Retinal pigment epithelial cell (primary cell): ENCODE measurements at places on chromosomes 2 and 18.

GRCh38 chr18:55096263-55096951 lies 137.1 kb upstream of the CCDC68 start:
- no peak for DNase-seq

- no peak for DNase-seq
Measured at GRCh38 chr2:158795195-158795924, at the start of gene DAPL1. TSS of gene DAPL1 (plus strand) at chr2:158795317. CDS start at chr2:158795373, 56 bp downstream.

GRCh38 chr2:241107031-241107783 lies 5.1 kb upstream of the MTERF4 start:
- no peak for DNase-seq

- no peak for DNase-seq
Measured at GRCh38 chr2:26314243-26314642, 31.7 kb upstream of the SELENOI start.

GRCh38 chr2:39659765-39660611 lies 5.7 kb upstream of the TMEM178A start:
- no peak for DNase-seq

DNA sequence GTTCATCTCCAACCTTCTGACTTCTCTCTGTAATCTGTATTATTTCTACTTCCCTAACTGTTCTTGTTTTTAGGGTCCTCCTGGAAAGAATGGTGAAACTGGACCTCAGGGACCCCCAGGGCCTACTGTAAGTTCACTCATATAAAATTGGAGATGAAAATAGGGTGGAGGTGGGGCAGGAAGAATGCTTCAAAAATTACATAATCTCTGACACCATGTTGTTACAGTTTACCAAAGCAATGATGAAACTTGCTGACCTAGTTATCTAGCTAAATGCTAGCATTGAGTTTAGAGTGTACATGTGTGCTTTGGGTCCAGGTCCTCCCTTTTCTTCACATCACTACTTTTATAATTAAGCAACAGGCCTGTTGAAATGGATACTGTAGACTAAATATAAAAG lies 23.1 kb downstream of the COL3A1 start:
- DNase-seq = no peak

DNA sequence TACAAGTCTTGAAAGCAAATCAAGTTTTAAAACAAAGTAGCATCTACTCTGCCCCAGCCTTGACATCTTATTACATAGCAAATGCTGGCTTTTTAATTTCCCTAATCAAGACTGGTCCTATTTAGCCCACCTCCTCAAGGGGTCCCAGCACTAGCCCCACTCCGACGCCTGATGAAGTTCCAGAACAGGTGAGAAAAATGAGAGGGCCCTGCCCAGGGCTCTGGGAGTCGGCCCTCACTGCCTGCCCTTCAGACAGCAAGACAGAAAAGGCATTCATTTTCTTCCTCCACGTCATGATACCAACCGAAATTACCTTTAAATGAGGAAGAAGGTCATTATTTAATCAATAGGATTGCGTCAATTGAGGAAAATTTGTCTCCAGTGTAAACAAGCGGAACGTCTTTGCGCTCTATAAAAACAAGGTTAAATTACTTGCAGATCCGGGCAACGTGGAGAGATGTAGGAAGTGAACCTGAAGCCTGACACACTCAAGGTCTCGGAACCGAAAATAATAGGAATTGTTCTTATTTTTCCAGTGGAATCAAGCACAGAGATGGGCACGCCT lies 170.6 kb upstream of the PKDCC start:
- DNase-seq = no peak

GRCh38 chr2:36834731-36835524 lies 131.4 kb downstream of the STRN start:
- DNase-seq = no peak

GRCh38 chr18:37397814-37398213 lies 167.8 kb downstream of the CELF4 start:
- no peak for DNase-seq

- DNase-seq = no peak
Measured at GRCh38 chr2:99841749-99842148, 300.6 kb downstream of the AFF3 start.

DNA sequence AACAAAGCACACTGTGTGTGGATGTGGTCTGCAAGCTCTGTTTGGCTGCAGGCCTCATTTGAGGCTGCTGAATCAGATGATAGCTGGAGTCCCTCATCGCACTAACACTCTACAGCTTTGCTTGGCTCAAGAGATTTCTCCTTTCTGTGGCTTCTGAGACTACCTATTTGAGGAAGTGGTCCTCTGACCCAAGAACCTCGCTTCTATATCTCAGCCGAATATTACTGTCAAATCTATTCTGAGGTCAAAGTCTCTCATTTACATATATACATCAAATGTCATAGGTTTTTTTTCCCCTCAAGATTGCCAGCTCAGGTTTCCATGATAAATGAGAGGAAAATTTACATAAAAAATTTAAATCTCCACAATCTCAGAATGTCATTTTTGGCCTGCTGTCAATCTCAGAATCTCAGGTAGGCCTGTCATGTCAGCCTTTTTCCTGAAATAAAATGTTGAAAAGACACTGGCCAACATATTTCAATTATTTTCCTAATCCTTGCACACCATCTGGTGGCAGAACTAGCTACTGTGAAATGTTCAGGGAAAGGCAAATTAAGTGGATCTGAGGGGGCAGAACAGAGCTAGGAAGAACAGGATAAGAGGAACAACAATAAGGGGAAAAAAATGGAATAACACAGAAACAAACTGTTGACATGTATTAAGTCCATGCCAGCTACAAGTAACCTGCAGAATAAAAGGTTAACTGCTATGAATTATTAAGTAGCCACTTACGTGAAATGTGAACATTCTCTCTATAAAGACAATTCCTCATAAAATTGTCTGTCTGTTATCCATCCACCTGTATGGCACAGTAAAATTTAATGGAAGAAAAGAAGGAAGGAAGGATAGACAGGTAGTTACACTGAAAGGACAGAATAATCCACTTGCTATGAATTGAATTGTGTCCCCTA lies 39.3 kb downstream of the AP1S3 start:
- no peak for DNase-seq

DNA sequence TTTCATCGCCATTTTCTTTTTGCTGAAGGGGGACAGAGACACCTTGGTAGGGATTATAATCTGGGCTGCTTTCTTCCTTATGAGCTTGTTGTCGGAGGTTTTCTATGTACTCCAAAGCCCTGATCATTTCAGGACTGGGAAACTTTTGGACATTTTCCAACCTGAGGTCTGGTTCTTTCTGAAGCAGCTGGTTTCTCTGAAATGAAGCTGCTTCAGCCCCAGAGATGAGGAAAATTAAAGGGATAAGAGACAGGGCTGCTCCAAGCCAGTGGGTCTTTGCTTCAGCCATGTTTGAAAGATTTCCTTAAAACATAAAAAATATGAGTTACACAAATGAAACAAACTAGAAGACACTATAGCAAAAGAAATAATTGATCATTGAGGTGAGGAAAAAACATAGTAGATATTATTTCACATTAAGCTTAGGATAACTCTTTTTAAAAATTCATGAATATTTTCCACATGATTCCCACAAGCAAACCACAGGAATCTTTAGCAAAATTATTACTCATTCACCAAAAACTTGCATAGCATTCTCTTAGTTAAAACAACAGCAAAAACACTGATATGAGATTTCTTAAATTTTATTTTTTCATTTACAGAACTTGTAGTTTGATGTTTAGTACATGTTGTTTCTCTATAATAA lies 3.0 kb downstream of the SCG2 start:
- DNase-seq = no peak

- no peak for DNase-seq
Measured at GRCh38 chr18:79944126-79944731, 7.2 kb downstream of the SLC66A2 start.

GRCh38 chr2:99140860-99141109 lies 722 bp upstream of the C2orf15 start:
- no peak for DNase-seq

- no peak for DNase-seq
Measured at GRCh38 chr2:72143441-72144273, 4.0 kb downstream of the CYP26B1 start.

DNA sequence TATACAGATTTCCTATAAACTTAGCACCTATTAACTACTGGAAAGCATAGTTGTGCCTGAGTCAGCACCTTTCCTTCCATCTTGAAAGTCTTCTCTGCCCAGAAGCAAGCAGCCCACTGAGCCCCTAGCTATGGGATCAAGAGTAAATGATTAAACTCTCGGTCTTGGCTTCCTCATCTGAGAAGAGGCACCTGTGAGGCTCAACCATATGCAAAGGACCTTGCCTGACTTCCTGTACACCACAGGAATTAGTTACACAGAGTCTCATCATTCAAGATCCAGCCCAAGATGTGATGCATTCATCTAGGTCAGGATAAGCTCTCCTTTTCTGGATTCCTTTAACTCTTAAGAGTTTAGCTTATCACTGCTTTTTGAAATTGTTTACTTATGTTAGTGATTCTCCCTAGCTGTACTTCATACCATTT lies 96.0 kb downstream of the CDH2 start:
- no peak for DNase-seq

DNA sequence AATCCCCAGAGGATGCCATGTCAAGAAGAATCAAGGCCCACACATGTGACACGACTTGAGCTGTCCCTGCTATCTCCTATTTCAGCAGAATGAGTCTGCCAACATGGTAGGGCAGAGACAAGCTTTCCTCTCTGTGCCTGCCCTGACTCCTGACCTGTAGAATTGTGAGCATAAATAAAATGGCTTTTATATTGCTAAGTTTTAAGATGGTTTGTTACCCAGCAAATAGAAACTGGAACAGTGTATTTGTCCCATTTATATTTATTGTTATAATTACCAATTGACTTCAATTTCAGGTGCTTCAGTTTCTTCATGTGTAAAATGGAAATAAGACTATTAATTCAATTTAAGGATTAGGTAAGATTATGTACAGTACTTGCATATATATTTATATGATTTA lies 90.5 kb downstream of the ASB1 start:
- no peak for DNase-seq

DNA sequence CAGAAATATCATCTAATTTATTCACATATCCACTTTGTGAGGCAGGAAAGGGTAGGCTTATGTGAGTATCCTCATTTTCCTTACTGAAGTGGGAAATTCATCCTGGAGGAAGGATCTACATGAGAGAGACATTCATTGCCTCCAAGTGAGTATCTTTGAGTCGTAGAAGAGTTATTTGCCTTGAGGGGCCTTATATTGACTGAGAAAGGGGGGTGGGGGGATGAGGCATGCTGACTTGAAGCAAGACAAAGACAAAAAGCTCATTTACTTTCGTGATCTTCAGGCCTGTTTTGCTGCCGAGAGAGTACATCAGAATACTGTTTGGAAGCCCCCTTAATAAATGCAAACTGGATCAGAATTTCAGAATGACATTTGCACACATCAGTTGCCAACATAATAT lies 17.6 kb upstream of the NEDD4L start:
- DNase-seq = no peak

- DNase-seq = no peak
Measured at GRCh38 chr2:82539280-82539621, 1919.8 kb downstream of the SUCLG1 start.

DNA sequence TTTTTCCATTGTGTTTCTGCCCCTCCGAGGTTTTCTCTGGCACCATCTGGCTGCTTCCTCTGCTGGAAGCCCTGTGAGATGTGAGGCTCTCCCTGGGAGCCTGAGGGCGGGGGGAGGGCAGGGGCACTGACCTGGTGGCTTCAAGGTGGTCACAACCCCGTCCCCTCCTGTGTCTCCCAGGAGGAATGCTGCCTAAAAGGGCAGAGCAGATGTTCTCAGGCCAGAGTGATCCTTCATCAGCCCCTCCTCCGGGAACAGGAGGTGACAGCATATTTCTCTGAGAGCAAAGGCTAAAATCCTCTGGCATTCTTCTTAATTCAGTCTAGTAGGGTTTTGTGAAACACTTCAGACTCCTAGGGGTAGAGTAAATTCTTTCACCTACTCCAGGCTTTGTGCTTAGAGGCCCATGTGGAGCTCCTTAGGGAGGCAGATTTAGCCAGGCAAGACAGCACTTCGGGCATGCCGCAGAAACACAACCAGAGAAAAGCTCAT lies 18.3 kb upstream of the GREB1 start:
- DNase-seq = no peak

GRCh38 chr2:164960159-164960558 lies 4.8 kb upstream of the SLC38A11 start:
- DNase-seq = no peak

DNA sequence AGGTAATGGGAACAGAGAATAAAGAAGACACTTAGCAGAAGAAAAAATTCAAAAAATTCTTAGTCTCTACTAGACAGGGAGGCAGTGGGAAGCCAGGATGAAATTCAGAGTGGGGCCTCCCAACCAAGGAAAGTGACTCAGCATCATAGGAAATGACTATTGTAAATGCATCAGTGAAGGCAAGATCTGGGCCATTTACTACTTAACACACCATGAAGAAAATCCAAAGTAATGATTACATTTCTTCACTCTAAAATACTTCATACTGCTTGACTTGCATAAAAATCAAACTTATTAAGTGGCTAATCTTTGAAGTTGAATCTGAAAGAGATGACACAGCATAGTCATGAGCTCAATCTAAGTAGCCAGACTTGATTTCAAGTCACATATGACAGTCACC lies 405.8 kb upstream of the SLC39A10 start:
- no peak for DNase-seq

DNA sequence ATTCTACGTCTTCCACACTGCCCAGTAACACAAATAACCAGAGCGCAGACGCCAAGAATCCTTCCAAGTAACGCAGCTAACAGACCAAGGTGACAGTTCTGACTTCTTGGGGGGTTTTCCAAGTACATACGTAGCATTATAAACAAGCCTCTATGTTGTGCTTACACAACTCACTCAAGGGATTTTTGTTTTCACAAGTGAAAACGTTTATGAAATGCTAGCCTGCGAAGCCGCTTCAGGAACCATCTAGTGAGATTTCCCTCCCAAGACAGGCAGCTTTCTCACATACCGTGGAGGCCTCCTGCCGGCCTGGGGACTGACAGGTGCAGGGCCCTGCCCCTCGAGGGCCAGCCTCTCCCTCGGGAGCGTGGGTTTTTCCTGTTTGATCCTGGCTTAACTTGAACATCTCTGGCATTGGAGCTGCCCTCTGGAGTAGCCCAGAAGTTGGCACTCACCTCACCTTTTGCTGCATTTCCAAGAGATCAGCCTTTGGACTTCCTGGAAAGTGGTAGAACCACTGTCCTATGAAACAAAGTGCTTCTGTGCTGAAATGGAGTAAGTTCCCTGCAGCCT lies 151.1 kb downstream of the MBP start:
- no peak for DNase-seq

- DNase-seq = no peak
Measured at GRCh38 chr2:112916145-112916571, 5.2 kb downstream of the IL37 start.
